NCI-H2171 treated with DMSO at 0.1 percent for 48 hours (cell line): ENCODE measurements at places on chromosomes 5 and 9.

DNA sequence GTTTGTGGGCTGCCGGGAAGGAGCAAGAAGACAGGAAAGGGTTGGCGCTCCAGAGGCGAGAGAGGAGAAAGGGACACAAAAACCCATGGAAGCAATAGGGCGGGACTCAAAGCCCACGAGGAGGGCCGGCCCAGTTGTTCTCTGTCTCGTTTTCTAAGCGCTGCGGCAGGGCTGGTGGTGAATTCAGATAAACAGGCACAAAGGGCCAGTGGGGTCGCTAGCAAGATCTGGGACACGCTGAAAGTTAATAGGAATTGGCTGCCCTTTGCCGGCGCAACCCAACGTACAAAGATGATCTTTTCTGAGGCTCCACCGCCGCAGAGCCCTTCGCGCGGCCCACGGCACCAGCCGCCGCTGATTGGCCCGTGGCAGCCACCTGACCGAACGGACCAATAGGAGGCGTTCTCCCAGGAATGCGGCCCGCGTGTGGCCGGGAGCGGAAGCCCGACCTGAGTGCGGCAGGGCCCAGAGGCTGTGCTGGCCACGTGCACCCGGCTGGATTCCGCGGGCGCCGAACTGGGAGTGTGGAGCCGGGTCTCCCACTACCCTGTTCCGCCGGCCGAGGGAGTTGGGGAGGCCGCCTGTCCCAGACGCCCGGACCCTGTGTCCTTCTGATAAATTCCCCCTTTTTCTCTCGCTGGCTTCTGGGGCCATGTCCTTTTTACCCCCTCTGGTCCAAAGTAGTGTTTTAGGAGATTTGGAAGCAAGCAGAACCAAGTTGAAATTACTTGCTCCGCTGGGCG lies 16.8 kb upstream of the NSD1 start:
- DNase-seq = no peak

- DNase-seq = no peak
Observed at GRCh38 chr5:74539986-74540385, 100.5 kb downstream of the ENC1 start.

DNA sequence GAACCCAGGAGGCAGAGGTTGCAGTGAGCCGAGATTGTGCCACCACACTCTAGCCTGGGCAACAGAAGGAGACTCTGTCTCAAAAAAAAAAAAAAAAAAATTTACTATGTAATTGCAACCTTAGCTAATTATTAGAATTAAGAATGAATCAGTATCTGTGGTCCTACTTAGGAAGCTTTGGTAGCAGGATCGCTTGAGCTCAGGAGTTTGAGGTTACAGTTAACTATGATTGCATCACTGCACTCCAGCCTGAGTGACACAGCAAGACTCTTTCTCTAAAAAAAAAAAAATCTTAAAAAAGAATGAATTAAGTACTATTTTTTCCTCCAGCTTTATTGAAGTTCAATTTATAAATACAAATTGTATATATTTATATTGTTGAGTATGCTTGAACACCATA lies 16.7 kb downstream of the NDUFAF2 start:
- DNase-seq = no peak

GRCh38 chr9:72041775-72042194 lies 18.6 kb downstream of the C9orf57 start:
- peak; percentile 8 for DNase-seq

GRCh38 chr5:82766206-82766605 lies 311.0 kb downstream of the TMEM167A start:
- no peak for DNase-seq

- no peak for DNase-seq
Observed at GRCh38 chr5:176743868-176744583, 66.3 kb upstream of the UNC5A start.

- DNase-seq = no peak
Observed at GRCh38 chr5:139966856-139967255, 76.2 kb downstream of the NRG2 start.

- DNase-seq = no peak
Observed at GRCh38 chr5:98935206-98935605, 6.4 kb upstream of the CHD1 start.

DNA sequence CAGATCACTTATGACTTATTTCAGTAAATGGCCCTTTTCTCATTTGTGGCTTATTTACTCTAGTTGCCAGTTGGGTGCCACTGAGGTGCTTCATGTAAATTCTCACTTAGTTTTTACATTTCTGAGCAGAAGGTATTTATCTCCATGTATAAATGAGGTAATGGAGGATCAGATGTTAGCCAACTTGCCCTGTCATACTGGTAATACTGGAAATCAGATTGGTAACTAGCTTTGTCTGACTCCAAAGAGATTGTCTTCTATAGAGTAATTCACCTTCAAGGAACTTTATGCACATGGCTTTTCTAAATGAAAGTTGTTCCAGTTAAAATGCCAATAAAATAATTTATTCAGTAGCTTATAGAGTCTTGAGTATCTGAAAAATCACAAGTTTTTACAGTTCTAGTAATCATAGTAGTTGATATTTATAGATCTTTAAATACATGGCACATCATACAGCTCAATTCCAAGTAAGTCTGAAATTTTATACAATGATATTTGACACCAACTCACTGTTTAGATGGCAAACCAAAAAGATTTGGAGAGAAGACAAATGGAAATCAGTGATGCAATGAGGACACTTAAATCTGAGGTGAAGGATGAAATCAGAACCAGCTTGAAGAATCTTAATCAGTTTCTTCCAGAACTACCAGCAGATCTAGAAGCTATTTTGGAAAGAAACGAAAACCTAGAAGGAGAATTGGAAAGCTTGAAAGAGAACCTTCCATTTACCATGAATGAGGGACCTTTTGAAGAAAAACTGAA lies 28.8 kb downstream of the RAB14 start:
- no peak for DNase-seq

GRCh38 chr5:163718272-163718671 lies 212.9 kb downstream of the MAT2B start:
- no peak for DNase-seq

GRCh38 chr5:137461391-137462264 lies 37.5 kb downstream of the SPOCK1 start:
- no peak for DNase-seq

- DNase-seq = peak; percentile 4
Observed at GRCh38 chr5:160432196-160432595, 10.5 kb downstream of the PTTG1 start.

DNA sequence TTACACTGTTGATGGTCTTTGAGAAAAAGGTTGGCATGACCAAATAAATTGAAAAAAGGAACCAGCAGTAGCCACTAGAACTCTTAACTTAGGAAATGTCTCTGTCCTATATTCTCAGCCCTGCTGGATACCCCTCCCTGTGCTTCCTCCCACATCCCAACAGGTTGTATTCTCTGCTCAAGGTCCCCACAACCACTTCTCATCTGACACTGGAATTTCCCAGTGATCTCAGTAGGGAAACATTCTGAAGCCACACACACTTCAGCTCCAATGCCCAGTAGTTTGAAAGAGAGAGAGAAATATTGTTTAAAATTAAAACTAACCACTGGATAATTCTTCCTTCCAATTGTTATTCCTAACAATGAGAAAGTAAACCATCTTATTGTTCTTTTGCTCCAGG lies 30.0 kb upstream of the NREP start:
- DNase-seq = no peak

DNA sequence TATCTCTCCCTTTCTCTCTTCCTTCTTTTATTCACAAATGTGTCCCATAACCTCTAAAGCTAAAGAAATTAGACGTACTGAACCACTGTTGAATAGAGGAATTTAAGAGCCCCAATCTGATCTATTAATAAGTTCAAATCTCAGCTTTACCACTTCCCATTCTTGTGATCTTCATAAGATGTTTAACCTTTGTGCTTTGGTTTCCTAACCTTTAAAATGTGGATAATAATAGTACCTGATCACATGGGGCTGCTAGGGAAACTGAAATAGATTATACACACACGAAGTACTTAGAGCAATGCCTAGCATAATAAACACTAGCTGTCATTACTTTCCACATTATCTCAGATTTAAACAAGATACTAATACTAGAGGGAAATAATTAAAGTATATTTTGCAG lies 324.3 kb upstream of the SEMA6A start:
- no peak for DNase-seq

GRCh38 chr9:119083673-119084072 lies 285.6 kb downstream of the BRINP1 start:
- DNase-seq = no peak

- no peak for DNase-seq
Observed at GRCh38 chr5:95711501-95712346, 19.4 kb upstream of the RHOBTB3 start.

DNA sequence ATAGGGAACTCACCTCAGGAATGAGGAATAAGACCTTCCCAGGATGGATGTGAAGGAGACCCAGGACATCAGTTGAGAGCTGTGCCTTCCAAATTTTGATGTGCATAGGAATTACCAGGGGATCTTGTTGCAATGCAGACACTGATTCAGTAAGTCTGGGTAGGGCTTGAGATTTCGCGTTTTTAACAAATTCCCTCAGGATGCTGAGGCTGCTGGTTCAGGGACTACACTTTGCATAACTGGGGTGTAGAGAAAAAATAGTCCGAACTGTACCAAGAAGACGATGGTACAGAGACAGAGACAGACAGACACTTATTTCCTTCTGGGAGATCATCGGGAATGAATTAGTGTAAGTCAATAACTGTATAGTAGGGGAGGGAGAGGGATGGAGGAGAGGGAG lies 82.3 kb upstream of the FREM1 start:
- no peak for DNase-seq

DNA sequence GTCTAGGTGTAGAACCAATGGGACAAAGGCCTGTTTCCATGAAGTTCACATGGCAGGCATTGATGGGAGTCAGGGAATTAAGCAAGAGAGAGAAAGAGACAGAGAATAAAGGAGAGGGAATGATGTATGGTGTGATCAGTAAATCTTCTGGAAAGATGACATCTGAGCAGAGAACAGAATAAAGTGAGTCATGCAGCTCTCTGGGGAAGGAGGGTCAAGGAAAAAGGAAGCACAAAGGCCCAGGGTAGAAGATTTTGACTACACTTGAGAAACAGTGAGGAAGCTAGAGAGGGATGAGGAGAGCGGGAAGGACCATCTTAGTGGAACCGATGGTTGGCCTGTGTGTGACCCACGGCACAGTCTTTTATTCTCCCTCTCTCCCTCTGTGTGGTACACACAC lies 425.9 kb downstream of the SPOCK1 start:
- no peak for DNase-seq

GRCh38 chr5:167014401-167015056 lies 1276.9 kb upstream of the WWC1 start:
- DNase-seq = no peak

GRCh38 chr5:36682499-36682898 lies 76.1 kb downstream of the SLC1A3 start:
- no peak for DNase-seq

GRCh38 chr5:54883374-54884194 lies 101.8 kb downstream of the ESM1 start:
- peak; percentile 43 for DNase-seq

- DNase-seq = no peak
Observed at GRCh38 chr9:84404095-84404686, 63.6 kb upstream of the SLC28A3 start.

DNA sequence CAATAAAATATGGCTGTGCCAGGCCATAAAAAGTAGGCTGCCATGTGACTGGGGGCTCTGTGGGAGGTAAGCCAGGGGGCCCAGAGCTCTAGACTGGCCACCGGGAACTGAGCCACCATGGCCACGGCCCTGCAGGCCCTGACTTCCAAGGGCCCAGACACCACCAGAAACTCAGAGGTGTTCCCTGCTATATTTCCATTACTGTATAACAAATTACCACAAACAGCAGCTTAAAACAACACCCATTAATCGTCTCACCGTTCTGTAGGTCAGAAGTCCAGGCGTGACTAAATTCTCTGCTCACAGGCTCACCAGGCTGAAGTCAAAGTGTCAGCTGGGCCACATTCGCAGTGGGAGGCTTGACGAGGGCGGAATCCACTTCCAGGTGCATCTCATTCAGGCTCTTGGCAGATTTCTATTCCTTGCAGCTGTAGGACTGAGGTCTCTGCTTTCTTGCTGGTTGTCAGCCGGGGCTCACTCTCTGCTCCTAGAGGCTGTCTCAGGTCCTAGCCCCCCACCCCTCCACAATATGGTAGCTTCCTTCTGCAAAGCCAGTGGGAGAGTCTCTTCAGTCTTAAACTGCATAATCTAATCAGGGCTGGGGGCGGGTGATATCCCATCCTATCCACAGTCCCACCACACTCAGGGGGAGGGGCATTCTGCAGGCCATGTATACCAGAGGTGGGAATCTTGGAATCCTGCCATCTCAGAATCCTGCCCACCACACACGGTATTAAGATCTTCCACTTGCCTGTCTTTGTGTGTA lies 125.4 kb downstream of the C5orf15 start:
- DNase-seq = no peak
